ENCODE measurements at places on chromosomes 1 and 21.

DNA sequence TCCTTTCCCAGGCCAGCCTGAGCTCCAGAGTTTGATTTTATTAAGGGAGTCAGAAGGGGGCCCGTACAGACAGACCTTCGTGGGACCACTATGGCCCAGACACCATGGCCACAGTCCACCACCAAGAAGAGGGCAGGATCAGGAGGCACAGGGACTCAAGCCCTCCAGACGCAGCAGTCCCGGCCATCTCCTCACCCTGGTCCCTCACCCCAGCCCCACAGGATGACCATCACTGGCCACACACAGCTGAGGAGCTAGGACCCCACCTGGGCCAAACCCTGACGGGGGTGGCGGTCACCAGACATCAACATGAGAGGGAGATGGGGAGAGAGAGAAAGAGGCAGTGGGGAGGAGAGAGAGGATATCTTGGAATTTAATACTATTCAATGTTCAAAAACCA lies 29.2 kb upstream of the AGPAT3 start:
- no peak for DNase-seq

- peak; percentile 73 for DNase-seq
Observed at GRCh38 chr1:35554266-35555211, 2.7 kb downstream of the KIAA0319L start.

GRCh38 chr21:44059710-44060109 lies 47.5 kb upstream of the PWP2 start:
- peak; percentile 85 for DNase-seq

DNA sequence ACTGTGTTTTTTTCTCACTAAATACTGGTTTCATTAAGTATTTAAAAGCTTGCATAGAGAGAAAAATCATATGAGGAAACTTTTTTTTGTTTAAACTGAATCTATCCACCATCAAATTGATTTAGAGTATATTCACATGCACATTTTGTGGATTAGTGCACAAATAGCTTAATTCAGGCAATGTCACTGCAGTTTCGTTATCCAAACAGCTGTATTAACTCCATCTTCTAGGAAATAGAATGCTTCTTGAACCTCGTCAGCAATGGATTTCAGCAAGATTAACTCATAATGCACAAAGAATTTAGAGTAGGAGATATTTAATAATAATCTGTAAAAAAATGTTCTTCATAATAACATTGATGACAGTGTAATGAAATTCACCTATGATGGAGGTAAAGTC lies 37.5 kb downstream of the NEXN start:
- no peak for DNase-seq

DNA sequence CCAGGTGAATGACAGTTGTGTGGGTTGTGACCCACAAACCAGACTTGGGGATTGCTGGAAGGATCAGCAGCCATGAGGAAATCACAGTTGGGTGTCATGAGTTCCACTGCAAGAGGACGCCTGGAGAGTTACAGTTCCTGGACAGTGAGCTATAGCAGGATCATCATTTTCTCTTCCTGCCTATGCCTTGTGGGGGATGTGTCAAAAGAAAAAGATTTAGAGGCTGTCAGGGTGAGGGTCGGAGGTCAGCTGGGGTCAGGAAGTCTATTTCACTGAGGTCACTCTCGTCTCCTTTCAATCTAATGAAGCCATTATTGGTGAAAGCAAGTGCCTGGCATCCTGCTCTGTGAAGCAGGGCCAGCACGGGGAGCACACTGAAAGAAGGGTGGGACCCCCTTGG lies 7.0 kb upstream of the LIN28A start:
- DNase-seq, result no peak

DNA sequence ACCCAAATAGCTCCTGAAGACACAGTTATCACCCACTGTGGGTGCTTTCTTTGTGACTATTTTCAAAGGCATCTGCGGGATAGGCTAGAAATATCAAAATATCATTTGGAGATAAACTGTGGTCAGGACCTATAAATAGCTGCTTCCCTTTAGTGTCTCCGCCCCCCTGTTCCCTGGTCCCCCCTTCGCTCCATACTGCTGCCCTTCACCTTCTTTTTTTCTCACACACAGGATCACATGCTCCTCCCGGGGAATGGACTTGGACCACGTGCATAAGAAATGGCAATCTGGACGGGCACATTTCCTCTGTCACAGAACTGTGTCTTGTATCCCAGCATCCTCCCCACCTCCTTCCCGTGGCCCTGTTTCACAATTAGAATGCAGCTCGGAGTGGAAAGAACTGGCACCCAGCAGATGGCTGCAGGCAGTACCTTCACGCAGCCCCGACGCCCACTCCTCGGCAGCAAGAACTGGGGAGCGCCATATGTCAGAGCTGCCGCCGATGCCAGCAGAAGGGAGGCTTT lies 68.8 kb upstream of the SSX2IP start:
- peak; percentile 84 for DNase-seq

DNA sequence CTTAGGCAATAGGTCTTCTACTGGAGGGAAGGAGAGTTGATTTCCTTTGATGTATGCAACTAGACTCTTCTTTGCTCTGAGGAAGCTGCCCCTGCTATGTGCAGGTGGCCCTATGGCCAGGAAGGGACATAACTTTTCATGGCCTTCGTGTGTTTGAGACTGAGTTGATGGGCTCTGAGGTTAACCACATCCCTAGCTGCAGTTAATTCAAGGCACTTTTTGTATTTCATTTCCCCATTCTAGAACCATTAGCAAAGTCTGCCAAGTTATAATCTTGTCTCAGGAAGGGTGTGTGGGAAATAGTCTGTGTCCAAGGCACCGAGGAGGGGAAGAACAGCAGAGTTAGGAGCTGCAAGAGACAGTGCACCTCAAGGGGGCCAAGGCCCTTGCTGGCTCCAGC lies 2.5 kb downstream of the FCRL4 start:
- DNase-seq, result no peak
